ENCODE measurements at places on chromosomes 13 and 19. TPM values are rescaled to one million over a fixed set of nuclear protein-coding genes. Genes with fewer than 3 reads are reported as not detected.

KLK15 gene
- not detected for total RNA-seq

DNA sequence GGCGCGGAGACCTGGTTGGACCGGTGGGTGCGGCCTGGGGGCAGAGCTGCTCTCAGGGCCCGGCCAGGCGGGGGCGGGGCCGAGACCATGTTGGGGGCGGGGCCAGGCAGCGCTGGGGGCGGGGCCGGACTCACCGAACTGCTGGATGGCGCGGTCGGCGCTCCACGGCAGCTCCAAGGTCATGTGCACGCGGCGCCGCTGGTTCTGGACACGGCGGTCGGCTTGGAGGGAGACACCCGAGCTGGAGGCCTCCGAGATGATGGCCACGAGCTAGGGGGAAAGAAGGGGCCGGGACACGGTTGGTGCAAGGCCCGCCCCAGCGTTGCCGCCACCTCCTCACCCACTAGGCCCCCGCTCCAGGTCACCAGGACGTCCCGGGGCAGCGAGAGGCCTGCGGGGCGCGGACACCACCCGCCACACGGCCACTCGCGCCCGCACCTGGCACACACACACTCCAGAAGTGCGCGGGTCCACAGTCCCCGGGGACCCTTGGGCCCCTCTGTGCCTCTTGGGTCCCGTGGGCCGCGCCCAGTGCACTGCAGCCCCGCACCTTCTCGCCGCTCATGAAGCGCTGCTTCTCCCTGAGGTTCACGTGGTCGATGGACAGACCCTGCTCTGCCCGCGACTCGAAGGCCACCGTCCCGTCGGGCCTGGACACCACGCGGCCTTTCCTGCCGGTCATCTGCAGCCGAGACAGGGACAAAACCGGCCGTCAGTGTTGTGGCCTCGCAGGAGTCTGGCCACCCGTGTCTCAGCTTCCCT, 8.7 kb downstream of the GPX4 start:
- H3K4me3 ChIP-seq, result no peak overlapping the region
- peaks cover 96% of the 10 kb centered on the region for H3K36me3 ChIP-seq
- peak; percentile 82 for DNase-seq
- H3K27ac ChIP-seq, result peak overlapping the region; percentile 56
- peaks cover 25% of the 10 kb centered on the region for H3K4me1 ChIP-seq

- H3K27ac ChIP-seq, result no peak overlapping the region
- H3K27me3 ChIP-seq, result peaks cover 4% of the 10 kb centered on the region
- no peaks in the 10 kb centered on the region for H3K36me3 ChIP-seq
Measured at GRCh38 chr13:27406178-27406939, 18.1 kb upstream of the GTF3A start.

DNA sequence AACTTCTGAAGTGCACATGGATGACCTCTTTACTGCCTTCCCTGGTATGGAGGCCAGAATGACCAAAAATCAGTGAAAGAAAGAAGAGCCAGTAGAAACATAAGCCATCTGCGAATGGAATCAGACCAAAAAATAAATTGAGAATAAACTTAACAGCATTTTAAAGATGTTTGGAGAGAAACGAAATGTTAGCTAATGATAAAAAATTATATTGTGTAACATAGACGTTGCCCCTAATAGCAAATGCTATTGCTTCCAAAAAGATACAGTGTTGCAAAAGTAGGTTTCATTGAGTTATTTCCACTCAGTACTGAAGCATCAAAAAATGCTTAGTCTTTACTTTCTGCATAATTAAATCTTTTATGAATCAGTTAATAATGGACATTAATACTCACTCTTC, 371.7 kb downstream of the LIG4 start:
- no peaks in the 10 kb centered on the region for H3K4me1 ChIP-seq
- no peak overlapping the region for H3K4me3 ChIP-seq
- no peaks in the 10 kb centered on the region for H3K36me3 ChIP-seq
- H3K27me3 ChIP-seq, result no peaks in the 10 kb centered on the region
- no peak overlapping the region for H3K27ac ChIP-seq

- no peak overlapping the region for H3K4me3 ChIP-seq
- H3K4me1 ChIP-seq, result no peaks in the 10 kb centered on the region
- no peak overlapping the region for H3K27ac ChIP-seq
- no peak for DNase-seq
- no peaks in the 10 kb centered on the region for H3K36me3 ChIP-seq
- H3K27me3 ChIP-seq, result no peaks in the 10 kb centered on the region
Measured at GRCh38 chr13:65656740-65657329, 1573.3 kb downstream of the PCDH9 start.

- no peaks in the 10 kb centered on the region for H3K36me3 ChIP-seq
- no peak overlapping the region for H3K27ac ChIP-seq
- no peaks in the 10 kb centered on the region for H3K27me3 ChIP-seq
Measured at GRCh38 chr13:35496006-35496405, 19.5 kb upstream of the MAB21L1 start.

Data from lower lobe of right lung (tissue), 2 donors.